Endothelial cell of coronary artery (primary cell): ENCODE measurements at places on chromosomes 2 and 18. TPM values are rescaled to one million over a fixed set of nuclear protein-coding genes. Genes with fewer than 3 reads are reported as not detected.

SDC1 gene
- total RNA-seq = 0.47 and 1.5 TPM in 2 replicates

FIGN gene
- 0.94 and 1.3 TPM in 2 replicates for total RNA-seq

INPP5D gene
- 26.9 and 28.6 TPM in 2 replicates for total RNA-seq

COBLL1 gene
- 5.7 and 6.7 TPM in 2 replicates for total RNA-seq

LYG1 gene
- total RNA-seq = 0.27 and 0.28 TPM in 2 replicates

STARD6 gene
- total RNA-seq = not detected in 2 replicates

TSPYL6 gene
- not detected in 2 replicates for total RNA-seq

UPP2 gene
- not detected in 2 replicates for total RNA-seq

LRRFIP1 gene
- 130 and 153 TPM in 2 replicates for total RNA-seq
